ENCODE measurements at places on chromosomes 2 and 18.

GRCh38 chr2:238423561-238424312 is 3.0 kb upstream of the ASB1 start:
- no peak for DNase-seq

DNA sequence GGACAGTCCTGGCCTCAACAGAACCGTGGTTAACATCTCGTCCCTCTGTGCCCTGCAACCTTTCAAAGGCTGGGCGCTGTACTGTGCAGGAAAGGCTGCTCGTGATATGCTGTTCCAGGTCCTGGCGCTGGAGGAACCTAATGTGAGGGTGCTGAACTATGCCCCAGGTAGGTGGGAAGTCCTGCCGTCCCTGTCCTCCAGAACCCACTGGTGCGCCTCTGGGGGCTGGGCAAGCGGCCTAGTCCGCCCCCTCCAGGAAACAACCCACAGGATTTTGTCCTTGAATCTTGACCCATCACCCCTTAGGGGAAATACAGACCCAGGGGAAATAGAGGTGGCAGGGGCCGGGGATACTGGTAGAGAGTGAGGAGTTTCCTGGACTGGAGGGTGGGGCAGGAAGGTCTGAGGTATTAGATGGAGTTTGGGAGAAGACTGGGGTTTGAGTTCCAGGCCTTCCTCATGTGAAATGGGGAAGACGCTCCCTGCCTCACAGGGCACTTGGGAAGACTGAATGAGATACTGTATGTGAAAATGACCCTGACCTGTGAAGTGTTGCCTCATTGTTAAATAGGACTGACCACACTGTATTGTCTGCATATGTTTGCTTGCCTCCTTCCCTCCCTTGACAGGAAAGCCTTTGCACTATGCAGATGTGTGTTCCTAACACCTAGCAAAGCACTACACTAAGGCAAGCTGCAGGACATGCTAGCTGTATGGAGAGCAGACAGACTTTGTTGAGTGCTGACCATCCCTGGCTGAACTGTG is 1.4 kb downstream of the SPR start:
- no peak for DNase-seq

DNA sequence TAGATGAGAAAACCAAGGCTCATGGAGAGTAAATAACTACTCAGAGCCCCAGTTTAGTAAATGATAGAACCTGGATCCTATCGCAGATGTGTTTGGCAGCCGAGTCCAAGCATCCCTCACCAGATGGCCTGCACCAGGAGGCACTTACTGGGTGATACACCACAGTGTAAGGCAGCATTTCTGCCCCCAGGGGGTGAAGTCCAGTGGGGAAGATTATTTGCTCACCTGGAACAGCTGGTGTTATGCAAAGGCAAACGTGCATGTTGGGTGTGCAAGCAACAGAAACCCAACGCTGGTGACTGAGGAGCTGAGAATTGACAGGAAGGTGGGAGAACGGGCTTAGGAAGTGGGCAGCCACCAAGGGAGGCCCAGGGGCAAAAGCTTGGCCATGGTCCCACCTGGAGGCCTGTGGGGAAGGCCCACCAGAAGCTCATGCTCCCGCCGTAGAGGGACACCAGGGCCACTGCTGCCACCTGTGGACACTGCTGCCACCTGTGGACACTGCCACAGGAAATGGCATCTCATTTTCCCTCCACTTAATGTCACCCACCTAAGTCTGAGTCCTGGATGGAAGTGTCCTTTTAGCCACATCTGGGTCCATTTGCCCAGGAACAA is 100.6 kb downstream of the TFCP2L1 start:
- no peak for DNase-seq

- DNase-seq = no peak
These were observed 40.4 kb downstream of the PIEZO2 start for GRCh38 chr18:11108947-11109346.

DNA sequence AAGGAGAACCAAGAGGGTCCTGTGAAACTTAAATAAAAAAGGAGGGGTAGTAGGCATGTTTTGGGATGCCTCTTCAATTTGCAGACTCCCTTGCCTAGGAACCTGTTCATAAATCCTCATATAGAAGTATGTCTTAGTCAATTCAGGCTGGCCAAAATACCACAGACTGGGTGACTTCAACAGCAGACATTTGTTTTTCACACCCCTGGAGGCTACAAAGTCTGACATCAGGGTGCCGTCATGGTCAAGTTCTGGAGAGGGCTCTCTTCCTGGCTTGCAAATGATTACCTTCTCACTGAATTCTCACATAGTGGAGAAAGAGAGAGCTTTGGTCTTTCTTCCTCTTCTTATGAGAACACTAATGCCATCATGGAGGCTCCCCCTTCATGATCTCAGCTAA is 4.1 kb upstream of the TCF4 start:
- DNase-seq = no peak

GRCh38 chr2:219803294-219803693 is 175.9 kb downstream of the SLC4A3 start:
- DNase-seq = no peak

GRCh38 chr2:154704991-154705390 is 6.5 kb downstream of the KCNJ3 start:
- no peak for DNase-seq
